ENCODE measurements at places on chromosomes 4 and X.

GRCh38 chr4:165680821-165681220 lies 192.2 kb upstream of the TLL1 start:
- no peaks in the 10 kb centered on the region for H3K27me3 ChIP-seq
- H3K36me3 ChIP-seq = no peaks in the 10 kb centered on the region
- no peak for DNase-seq
- no peak overlapping the region for H3K27ac ChIP-seq
- no peak overlapping the region for H3K4me3 ChIP-seq
- H3K4me1 ChIP-seq = no peaks in the 10 kb centered on the region

- peaks cover 22% of the 10 kb centered on the region for H3K4me1 ChIP-seq
- no peaks in the 10 kb centered on the region for H3K36me3 ChIP-seq
- no peaks in the 10 kb centered on the region for H3K27me3 ChIP-seq
- H3K4me3 ChIP-seq = no peak overlapping the region
- DNase-seq = no peak
These were observed 33.1 kb downstream of the KDM6A start for GRCh38 chrX:44906041-44906440.

GRCh38 chrX:452598-452997 lies 65.9 kb upstream of the PPP2R3B start:
- H3K4me1 ChIP-seq = no peaks in the 10 kb centered on the region
- H3K4me3 ChIP-seq = no peak overlapping the region
- no peaks in the 10 kb centered on the region for H3K27me3 ChIP-seq
- no peak for DNase-seq
- no peak overlapping the region for H3K27ac ChIP-seq

DNA sequence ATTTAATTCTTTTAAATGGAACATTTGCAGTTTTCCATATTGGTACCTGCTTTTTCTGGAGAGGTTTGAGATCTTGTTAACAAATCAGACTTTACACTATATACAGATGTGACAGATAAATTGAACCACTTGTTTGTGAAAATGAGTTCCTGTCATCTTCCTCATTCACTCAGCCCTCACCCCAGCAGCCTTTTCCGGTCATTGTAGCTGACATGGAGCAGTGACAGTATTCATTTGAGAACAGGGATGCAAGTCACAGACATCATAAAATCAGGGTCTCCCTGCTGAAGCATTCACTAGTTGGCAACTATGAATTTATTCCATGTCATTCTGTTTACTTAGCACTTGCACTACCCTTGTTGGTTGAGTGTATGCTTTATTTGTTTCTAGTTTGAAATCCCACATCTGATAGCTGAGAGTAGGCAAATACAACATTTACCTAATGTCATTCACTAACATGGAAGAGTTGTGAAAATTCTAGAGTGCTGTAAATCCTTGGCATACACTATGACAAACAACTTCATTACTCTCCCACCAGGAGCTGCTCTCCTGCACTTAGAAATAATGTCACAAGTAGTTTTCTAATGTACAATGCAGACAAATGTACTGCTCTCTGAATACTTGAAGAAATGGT lies 78.9 kb downstream of the UGT8 start:
- H3K27ac ChIP-seq = no peak overlapping the region
- no peaks in the 10 kb centered on the region for H3K36me3 ChIP-seq
- H3K4me3 ChIP-seq = no peak overlapping the region
- H3K4me1 ChIP-seq = peaks cover 7% of the 10 kb centered on the region
- no peak for DNase-seq
- H3K27me3 ChIP-seq = no peaks in the 10 kb centered on the region

DNA sequence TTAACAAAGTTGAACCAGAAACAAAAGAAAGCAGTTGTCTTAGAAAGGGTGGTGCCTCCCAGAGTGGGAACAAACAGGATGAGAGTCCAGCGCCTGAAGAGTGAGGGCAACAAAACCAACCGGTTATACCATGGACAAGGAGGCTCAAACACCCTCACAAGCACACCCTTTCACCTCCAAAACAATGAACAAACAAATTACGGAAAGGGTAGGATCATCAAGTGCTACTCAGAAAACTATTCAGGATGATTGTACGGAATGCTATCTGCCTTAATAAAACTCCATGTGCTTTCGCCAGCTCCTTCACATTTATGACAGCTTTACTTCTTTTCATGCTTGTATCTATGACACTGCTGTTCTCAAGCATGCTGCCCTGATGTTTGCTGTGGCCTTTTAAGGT lies 26.8 kb downstream of the SLC39A8 start:
- peaks cover 12% of the 10 kb centered on the region for H3K4me1 ChIP-seq
- no peaks in the 10 kb centered on the region for H3K27me3 ChIP-seq
- H3K4me3 ChIP-seq = no peak overlapping the region
- no peak for DNase-seq
- no peak overlapping the region for H3K27ac ChIP-seq

DNA sequence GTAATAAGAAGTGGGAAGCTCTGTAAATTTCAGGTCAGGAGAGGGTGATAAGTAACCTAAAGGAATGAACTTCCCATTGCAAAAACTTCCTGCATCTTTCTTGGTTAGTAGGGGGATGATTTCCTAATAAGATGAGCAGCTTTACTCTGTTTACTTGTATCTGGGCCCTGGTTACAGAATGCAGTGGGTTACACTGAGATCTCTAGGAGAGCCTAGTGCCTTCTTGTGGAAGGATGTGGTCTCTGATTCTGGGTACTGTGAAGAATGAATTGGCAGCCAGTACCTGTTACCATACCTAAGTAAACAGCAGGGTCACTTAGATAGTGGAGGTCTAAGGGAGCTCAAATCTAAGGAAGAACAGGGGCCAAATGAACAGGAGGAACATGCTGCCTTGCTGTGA lies 320.6 kb downstream of the ARHGAP10 start:
- peaks cover 13% of the 10 kb centered on the region for H3K4me1 ChIP-seq
- no peaks in the 10 kb centered on the region for H3K36me3 ChIP-seq

DNA sequence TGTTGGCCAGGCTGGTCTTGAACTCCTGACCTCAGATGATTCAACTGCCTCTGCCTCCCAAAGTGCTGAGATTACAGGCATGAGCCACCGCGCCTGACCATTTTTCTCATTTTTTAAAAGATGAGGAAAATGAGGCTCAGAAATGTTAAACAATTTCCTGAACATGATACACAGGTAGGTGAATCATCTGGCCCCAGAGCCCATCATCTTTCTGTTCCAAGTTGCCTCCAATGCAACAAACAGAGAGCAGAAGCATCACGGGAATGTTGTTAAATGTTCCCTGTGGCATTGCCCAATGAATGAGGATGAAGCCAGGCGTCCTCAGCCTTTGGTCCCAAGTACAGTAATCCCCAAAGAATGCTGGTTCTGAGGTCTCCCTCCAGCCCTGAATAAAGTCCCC lies 31.3 kb upstream of the ANXA5 start:
- H3K36me3 ChIP-seq = no peaks in the 10 kb centered on the region
- no peaks in the 10 kb centered on the region for H3K4me1 ChIP-seq
- DNase-seq = no peak
- H3K4me3 ChIP-seq = no peak overlapping the region
- H3K27me3 ChIP-seq = no peaks in the 10 kb centered on the region

GRCh38 chr4:80206521-80207171 lies 9.3 kb downstream of the PRDM8 start:
- H3K36me3 ChIP-seq = no peaks in the 10 kb centered on the region
- no peak overlapping the region for H3K27ac ChIP-seq
- no peak for DNase-seq
- peaks cover 46% of the 10 kb centered on the region for H3K4me1 ChIP-seq

- no peaks in the 10 kb centered on the region for H3K4me1 ChIP-seq
- no peaks in the 10 kb centered on the region for H3K27me3 ChIP-seq
- H3K4me3 ChIP-seq = no peak overlapping the region
- H3K36me3 ChIP-seq = no peaks in the 10 kb centered on the region
- DNase-seq = no peak
These were observed 9.5 kb downstream of the ASB5 start for GRCh38 chr4:176259330-176260090.

All from body of pancreas (tissue), 4 donors.